ENCODE measurements at places on chromosomes 11 and 22.
A peak's percentile ranks its signal among the peaks of the same experiment; 100 is the strongest.

- no peak for DNase-seq
Measured at GRCh38 chr11:110165039-110165925, 72.1 kb downstream of the ZC3H12C start.

DNA sequence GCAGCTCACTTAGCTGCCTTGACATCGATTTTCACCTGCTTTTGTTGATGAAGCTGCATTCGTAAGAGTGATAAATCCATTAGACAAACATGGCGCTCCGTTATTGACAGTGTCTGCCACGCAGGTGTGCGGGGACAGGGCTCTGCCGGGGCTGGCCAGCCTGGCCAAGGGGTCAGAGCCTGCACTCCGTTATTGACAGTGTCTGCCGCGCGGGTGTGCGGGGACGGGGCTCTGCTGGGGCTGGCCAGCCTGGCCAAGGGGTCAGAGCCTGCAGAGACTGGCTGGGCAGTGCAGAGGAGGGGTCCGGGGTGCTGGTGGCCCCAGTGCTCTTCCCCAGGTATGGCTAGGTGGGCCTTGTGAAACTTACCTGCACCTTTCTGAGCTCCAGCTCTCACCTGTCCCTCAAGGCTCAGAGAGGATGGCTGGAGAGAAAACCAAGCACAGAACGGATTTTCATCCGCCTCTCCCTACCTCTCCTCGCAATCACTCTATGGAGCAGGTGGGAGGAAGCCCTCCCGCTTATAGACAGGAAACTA lies 101.6 kb upstream of the B3GAT1 start:
- no peak for DNase-seq

DNA sequence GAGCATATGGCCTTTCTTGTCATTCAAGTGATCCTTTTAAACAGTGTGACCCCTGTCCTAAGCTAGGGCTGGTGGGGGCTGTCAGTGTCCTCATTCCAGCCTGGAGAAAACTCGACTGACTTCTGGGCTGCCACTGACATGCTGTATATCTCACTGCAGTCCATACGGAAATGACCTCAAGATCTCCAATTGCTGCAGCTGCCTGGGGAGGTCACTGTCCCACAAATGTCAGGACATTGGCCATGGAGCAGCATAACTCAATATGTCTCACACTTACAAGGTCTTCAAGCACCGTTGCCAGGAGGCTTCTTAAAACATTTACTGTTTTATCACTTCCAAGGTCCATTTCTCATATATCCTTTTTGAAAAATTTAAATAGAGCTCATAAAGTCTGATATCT lies 27.8 kb upstream of the CSNK2A3 start:
- DNase-seq, result no peak

DNA sequence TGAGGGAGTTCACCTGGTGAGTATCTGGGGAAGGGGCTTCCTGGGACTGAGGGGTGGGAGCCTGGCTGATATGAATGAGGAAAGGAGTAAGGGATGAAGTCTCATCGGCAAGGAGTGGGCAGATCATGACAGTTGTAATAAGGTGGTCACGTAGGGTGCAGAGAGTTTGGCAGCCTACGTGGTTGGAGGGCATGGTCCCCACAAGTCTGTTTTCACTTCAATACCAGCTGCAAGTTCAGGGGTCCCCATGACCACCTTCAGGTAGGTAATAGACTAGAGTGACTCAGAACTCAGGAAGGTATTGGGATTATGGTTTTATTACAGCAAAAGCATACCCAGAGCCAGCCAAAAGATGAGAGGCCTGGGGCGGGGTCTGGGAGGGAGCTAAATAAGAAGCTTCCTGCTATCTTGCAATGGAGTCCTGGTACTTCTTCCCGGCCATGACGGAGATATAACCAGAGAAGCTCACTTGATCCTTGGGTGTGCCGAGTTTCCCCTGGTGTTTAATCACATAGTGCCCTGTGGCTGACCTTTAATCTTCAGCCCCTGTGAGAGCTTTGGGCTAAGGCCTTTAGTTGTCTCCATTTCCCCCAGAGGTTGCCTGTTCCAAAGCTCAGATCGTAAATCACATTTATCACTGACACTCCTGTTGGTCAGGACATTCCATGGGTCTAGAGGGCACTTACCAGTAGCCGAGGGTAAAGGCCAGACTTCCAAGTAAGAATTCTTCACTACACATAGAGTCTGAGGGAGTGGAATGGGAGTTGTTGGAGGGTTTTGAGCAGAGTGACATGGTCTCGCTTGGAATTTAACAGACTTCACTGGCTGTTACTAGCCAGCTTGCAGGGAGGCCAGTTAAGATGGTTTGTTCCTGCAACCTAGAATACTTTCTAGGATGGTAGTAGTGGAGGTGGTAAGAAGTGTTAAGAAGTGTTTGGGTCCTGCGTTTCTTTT lies 9.1 kb downstream of the SLC3A2 start:
- no peak for DNase-seq

DNA sequence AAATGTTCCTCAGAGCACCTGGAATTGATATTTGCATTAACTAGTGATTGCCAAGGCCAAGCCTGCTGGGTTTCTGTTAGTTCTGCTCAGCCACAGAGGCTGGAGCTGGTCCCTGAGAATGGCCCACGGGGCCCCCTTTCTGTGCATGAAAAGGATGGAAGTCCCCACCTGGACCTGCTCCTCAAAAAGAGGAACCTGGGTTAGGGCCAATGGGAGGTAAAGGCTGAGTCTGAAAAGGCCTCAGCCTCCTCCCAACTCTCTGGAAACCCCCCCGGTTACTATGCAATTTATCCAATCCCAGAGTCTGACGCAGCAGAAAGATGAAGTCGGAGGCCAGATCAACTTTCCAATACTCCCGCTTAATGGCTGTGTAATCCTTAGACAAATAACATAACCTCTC lies 6.8 kb upstream of the CREB3L1 start:
- DNase-seq, result no peak

GRCh38 chr11:18706330-18707243 lies 8.0 kb downstream of the TMEM86A start:
- DNase-seq, result peak; percentile 74

DNA sequence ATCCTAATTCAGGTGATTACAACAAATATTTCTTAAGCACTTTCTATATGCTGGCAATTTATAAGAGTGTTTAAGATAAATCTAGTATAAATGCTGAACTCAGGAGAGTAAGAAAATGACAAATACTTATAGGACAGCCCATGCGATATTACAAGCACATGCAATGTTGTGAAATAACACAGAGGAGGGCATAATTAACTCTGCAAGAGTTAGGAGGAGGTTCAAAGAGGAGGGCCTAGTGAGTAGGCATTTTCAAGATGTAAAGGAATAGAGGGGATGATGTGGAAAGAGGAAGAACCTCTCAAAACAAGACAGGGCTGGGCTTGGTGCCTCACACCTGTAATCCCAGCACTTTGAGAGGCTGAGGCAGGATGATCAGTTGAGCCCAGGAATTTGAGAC lies 37.1 kb upstream of the IL17RA start:
- no peak for DNase-seq

GRCh38 chr11:127925475-127925874 lies 661.9 kb downstream of the ETS1 start:
- no peak for DNase-seq

DNA sequence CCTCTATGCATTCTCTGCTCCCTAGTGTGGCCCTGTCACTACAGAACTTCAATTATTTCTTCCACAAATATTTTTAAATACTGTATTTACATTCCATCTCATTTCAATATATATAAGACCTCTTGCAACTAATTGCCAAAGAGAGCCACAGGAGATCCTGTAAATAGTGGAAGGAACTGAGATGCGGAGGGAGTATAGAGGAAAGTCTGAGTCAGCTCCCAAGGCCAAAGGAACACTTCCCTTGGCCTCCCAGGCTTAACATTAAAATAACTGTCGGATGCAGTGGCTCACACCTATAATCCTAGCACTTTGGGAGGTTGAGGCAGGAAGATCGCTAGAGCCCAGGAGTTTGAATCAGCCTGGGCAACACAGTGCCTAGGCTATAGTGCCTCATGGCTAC lies 31.2 kb downstream of the RBFOX2 start:
- no peak for DNase-seq

DNA sequence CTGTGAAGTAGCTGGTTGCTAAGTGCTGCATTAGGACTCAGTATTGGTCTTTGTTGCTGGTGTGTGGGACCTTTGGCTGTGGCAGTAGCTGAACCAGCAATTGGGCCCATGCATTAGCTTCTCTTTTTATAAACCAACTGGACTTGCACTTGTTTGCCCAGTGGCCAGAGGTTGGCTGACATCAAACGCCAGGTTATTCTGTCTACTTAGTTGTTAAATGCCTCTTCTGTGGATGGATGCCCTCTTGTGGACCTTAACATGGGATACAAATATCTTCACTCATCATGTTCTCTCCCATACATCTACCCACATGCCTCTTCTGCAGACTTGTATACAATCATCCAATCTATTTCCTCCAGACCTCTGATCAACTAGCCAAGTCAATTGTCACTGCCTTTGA lies 26.4 kb upstream of the ARHGAP20 start:
- no peak for DNase-seq

GRCh38 chr11:28114116-28114515 lies 5.9 kb downstream of the METTL15 start:
- DNase-seq, result no peak

DNA sequence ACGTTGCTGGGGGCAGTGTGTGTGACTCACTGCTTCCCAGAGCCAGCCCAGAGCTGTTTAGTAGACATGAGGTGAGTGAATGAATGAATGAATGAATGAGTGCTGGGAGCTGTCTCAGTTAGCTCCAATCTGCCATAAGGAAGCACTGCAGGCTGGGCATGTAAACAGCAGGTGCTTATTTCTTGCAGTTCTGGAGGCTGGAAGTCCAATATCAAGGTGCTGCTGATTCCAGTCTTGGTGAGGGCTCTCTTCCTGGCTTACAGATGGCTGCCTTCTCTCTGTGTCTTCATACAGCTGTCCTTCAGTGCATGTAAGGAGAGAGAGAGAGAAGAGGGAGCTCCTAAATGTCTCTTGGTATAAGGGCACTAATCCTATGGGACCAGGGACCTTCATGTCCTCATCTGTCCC lies 4.1 kb downstream of the C11orf21 start:
- no peak for DNase-seq

DNA sequence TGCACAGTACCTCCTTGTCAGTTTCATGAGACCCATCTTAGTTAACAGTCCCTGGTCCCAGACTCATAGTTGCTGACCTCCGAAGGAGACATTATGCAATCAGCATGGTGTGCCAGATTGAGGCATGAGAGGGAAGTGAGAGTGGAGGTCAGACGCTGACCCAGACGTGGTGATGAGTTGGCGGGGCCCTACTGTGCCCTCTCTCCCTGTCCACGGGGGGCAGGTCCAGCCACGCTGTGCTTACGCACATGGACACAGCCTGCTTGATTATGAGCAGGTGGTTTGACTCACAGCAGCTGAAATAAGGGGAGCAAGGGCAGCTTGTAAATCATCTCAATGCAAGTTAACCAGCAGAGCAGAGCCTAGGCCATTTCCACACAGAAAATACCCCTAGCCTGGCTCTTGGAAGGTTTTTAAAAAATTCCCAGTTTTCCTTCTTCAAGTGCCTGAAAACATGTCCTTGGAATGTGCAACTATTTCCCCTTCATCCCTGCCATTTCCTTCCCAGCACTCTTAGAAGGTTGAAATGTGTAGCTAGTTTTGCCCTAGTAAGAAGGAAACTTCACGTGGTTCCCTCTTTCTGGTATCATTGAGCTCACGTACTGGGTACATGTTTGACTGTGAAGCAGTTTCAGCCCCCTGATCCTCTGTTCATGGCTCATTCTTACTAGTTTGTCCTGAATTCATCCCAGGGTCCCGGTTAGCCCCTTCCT lies 122.6 kb upstream of the SORL1-AS1 start:
- no peak for DNase-seq

DNA sequence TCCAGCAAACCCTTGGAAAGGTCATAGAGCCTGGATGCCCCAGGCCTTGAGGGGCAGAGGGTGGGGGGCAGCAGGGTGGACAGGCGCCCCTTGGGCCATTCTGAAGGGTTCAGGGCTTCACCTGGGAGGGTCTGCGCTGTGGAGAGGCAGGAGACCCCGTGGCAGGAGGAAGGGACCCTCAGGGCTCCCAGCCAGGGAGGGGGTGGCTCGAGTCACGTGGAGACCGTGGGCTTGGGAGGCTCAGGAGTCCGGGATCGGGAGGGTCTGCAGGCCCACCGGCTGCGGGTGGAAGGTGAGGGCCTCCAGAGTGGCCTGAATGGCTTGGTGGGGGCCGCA lies 48.5 kb upstream of the A4GALT start:
- no peak for DNase-seq

GRCh38 chr22:36928196-36928595 lies 14.8 kb downstream of the CSF2RB start:
- DNase-seq, result no peak

GRCh38 chr11:122584670-122585069 lies 70.9 kb upstream of the UBASH3B start:
- DNase-seq, result no peak

GRCh38 chr11:130414107-130415080 lies 14.0 kb downstream of the ADAMTS8 start:
- no peak for DNase-seq

DNA sequence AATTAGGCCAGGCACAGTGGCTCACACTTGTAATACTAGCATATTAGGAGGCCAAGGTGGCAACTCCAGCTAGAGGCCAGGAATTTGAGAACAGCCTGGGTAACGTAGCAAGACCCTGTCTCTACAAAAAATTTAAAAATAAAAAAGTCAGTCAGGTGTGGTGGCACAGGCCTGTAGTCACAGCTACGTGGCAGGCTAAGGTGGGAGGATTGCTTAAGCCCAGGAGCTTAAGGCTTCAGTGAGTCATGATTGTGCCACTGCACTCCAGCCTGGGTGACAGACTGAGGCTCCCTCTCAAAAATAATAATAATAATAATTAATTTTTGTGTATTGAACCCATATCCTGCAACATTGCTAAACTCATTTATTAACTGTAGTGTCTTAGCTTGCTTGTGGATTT lies 15.3 kb upstream of the TRIM29 start:
- no peak for DNase-seq

GRCh38 chr11:44914105-44914504 lies 36.6 kb downstream of the TP53I11 start:
- no peak for DNase-seq

- no peak for DNase-seq
Measured at GRCh38 chr11:21710809-21711208, 482.1 kb upstream of the ANO5 start.

- DNase-seq, result no peak
Measured at GRCh38 chr22:32799496-32799895, 2.0 kb upstream of the TIMP3 start.

DNA sequence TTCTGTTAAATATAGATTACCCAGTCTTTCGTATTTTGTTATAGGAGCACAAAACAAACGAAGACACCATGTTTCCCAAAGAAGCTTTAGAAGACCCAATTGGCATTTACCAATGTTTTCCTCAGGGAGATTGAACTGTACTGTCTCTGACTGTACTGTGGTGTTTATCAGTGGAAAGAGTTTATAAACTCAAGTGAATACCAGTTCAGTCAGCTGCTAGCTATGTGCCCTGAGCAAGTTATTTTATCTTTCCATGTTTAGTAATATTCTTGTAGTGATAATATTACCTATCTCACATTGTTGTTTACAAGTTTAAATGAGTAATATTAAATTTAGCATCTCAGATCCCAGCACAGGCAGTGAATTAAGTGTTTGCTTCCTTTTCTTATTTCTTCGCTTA lies 773.2 kb downstream of the KCNA4 start:
- no peak for DNase-seq

GRCh38 chr11:46905806-46906205 lies 12.5 kb downstream of the LRP4 start:
- DNase-seq, result no peak
